ENCODE measurements at places on chromosomes 6 and 20.
A peak's percentile ranks its signal among the peaks of the same experiment; 100 is the strongest.

DNA sequence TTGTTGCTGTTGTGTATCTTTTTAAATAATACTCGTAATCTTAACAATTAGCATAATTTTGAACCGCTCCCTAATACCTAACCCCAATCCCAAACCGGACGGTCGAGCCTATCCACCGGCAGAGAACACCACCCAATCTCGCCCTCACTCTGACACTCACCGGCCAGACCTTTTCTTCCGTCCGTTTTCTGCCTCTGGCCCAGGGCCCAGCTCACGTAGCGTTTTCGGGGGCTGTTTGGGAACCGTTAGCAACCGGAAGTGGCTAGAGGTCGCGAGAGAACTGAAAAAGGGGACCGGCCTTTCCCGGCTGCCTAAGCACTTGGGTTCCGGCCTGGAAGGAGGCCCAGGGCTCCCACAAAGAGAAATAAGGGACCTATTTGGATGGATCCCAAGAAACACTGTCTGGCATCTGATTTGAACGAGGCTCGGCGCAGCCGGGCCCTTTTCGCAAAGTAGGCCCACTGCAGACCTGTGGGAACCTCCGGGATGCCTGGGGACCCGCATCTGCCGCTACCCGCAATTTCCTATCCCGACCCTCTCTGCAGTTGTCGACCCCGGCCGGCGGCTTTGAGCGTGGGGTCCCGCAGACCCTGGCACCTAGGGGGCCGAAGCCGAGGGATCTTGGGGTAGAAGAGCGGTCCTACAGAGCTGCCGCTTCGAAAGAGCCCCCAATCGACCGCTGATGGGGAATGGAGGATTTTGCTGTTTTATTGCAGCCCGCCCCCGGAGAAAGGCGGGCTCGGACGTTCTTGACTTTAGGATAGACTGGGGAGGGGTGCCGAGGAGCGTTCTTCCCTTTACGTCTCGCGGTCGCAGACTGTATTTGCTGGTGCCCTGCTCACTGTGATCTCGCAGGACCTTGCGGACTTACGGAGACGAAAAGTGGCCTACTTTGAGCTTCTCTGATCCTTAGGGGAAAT lies 4.8 kb upstream of the ZKSCAN8 start:
- peak; percentile 95 for DNase-seq

DNA sequence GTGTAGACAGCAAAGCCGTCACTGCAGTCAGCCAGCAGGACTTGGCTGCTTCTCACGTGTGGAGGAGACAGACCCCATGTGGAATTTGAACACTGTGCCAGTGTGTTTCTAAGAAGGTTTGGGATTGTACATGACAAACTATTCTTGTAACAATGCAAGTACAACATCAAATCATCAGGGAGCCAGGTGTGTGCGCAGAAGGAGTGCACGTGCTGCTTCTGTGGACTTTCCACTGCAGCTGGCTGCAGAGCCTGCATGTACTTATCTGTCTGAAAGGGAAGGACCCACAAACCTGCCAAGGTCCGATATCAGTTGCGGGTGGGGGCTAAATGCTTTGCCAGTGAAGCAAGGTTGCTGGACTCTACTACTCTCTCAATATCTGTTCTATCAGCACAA lies 211.6 kb downstream of the WDR27 start:
- peak; percentile 38 for DNase-seq

DNA sequence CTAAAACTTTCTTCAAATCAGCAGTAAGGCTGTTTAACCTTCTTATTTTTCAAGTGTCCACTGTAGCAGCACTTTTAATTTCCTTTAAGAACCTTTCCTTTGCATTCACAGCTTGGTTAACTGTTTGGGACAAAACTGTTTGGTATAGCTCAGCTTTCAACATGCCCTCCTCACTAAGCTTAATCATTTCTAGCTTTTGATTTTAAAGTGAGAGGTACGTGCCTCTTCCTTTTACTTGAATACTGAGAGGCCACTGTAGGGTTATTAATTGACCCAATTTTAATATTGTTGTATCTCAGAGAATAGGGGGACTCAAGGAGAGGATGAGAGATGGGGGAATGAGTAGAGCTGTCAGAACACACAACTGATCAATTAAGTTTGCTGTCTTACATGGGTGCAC lies 129.5 kb upstream of the MMS22L start:
- DNase-seq = no peak

- no peak for DNase-seq
Observed at GRCh38 chr6:43274916-43275597, 23.0 kb upstream of the SLC22A7 start.

DNA sequence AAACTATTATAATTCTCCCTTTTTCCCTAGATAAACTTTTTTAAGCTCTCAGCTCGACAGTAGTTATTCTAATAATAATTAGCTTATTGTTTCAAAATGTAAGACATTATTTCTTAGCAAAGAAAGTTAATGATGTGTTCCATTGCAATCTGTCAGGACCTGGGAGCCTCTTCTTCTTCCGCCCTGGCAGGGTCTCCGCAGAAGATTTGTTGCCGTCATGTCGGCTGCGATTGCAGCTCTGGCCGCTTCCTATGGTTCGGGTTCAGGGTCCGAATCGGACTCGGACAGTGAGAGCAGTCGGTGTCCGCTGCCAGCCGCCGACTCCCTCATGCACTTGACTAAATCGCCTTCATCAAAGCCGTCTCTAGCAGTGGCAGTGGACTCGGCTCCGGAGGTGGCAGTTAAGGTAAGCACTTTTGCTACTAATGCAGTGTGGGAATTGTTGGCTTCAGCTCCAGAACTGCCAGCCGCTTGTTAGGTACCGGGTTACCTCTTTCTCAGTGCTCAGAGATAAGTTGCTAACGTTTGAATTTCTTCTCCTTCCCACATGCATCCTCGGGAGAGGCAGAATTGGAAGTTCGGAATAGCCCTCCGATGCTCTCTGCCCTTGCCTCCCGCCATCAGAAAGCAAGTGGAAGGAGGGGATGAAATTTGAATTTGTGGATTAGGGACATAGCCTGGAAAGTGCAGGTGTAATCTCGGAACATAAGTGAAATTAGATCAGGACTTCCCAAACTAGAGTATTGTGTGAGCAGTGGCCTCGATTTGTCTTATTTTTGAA lies at the start of gene CDC40:
TSS of gene CDC40 (plus strand) at position 200 of the 781 bp plus-strand sequence. CDS start at position 218, 18 bp downstream.
- DNase-seq = peak; percentile 86

DNA sequence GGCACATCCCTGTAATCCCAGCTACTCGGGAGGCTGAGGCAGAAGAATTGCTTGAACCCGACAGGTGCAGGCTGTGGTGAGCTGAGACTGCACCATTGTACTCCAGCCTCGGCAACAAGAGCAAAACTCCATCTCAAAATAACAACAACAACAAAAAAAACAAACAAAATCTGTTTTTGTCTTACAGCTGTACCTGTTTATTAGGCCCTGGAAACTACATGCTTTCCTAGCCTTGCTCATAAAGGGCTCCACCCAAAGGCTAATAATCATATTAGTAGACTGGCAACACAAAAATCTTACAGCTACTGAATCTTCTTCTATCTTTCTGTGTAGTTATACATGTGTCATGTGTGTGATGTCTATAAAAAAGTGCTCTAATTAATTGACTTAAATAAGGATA lies 503.9 kb upstream of the EYS start:
- no peak for DNase-seq

- peak; percentile 86 for DNase-seq
Observed at GRCh38 chr6:116766506-116767176, 1.1 kb upstream of the FAM162B start.

- no peak for DNase-seq
Observed at GRCh38 chr6:100096341-100096740, 102.3 kb upstream of the MCHR2 start.

DNA sequence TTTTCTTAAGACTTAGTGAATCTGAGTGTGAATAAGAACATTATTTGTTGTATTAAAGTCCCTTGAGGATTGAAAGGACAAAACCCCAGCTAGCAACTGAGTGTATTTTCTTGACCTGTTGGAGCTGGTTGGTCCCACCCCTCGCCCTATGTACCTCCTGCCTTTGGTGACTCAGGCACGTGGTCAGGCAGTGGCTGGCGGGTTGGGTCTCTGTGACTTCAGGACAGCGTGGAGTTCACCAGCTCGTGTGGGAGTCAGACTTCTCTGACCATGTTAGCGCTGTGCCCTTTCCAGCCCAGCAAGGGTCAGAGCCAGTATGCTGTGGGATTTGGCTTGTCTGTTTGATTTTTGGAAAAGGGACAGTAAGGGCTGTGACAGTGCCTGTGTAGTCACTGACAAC lies 93.7 kb downstream of the SSR1 start:
- peak; percentile 23 for DNase-seq

- DNase-seq = no peak
Observed at GRCh38 chr6:89644864-89645263, 6.3 kb upstream of the LYRM2 start.

GRCh38 chr6:150293423-150294173 lies 75.2 kb upstream of the IYD start:
- peak; percentile 9 for DNase-seq

- no peak for DNase-seq
Observed at GRCh38 chr6:34855463-34855862, 32.4 kb downstream of the TAF11 start.

- peak; percentile 16 for DNase-seq
Observed at GRCh38 chr20:45833030-45833882, at the start of gene SNX21. TSS of gene SNX21 (plus strand) at chr20:45833799. CDS start at chr20:45833920, 121 bp downstream.

DNA sequence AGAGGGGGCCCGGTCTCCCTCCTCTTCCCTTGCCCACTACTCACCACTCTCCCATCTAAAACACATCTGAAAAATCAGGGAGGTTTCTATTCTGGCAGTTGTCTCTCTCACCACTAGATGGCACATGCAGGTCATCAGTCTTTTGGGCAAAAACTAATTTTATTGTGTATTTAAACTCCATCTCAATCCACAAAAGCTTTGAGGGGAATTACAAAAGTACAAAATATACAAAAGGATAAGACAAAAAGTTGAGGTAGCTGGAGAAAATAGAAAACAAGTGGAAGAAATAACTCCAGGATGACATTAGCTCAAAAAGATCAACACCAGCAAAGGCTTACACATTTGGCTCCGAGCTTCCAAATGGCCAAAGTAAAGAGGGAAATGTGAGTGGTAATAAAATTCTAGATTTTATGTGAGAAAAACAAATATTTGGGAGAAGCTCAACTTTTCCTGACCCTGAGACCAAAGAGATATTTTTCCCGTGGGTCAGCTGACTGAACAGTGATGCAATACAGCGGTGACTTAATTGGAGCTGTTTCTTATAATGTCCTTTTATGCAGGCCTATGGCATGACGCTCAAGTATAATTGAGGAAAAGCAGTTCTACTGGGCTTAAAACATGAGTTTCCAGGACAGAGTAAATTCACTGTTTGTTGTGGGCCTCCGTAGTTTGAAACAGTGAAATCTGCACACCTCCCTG lies 79.8 kb upstream of the CHD6 start:
- peak; percentile 53 for DNase-seq

- DNase-seq = no peak
Observed at GRCh38 chr6:113115196-113115595, 741.9 kb upstream of the MARCKS start.

- peak; percentile 54 for DNase-seq
Observed at GRCh38 chr20:45892049-45892825, 1.1 kb downstream of the CTSA start.

- DNase-seq = no peak
Observed at GRCh38 chr6:90442366-90442765, 144.5 kb downstream of the MAP3K7 start.

- no peak for DNase-seq
Observed at GRCh38 chr6:31799781-31800180, 4.2 kb upstream of the VARS1 start.

DNA sequence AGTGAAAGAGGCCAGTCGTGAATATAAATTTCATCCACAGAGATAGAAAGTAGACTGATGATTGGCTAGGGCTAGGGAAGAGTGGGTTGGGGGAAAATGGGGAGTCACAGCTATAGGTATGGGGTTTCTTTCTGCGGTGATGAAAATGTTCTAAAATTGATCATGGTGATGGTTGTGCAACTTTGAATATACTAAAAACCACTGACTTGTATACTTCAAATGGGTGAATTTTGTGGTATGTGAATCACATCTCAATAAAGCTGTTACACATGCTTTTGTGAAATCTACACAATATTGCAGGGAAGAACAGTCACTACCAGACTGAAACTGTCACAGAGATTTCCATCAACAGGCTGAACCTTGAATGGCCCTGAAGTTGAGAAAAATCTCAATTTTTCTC lies 61.5 kb downstream of the LYRM4 start:
- no peak for DNase-seq

DNA sequence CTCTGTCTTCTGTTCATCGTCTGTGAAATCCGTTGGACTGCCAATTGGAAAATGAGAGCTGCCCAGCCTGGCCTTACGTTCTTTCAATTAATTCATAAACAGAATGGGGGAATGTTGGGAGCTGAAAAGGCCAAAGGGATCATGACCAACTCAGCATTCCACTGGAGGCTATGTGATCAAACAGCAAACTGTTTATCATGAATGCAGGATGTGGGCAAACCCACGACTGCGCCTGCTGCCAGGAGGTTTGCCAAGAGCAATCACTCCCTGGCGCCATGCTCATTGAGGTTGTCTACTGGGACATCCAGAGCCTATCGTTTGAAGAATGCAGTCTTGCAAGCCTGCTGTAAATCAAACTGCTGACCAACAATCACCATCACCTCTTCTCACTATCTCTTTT lies 9.3 kb upstream of the FKBP1A start:
- no peak for DNase-seq

DNA sequence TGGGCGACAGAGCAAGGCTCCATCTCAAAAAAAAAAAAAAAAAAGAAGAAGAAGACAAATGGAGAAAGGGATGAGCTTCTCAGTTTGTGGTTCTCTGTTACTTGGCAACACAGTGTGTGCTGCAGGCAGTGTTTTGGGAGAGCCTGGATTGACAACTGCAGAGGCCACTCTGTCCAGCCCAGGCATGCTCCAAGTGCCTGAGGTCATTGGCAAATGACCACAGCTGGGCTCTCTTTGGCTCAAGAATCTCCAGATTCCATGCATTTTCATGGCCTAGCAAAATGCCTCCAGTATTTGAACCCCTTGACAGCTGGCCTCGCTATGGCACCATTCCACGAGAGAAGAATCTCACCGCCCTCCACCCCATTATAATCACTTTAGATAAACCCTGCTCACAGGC lies 126.2 kb downstream of the ANKRD60 start:
- no peak for DNase-seq

GRCh38 chr6:34593701-34594100 lies 37.6 kb upstream of the SPDEF start:
- DNase-seq = no peak

GRCh38 chr6:23412770-23413169 lies 713.2 kb upstream of the NRSN1 start:
- no peak for DNase-seq

- DNase-seq = no peak
Observed at GRCh38 chr6:3616565-3617176, 134.8 kb downstream of the PXDC1 start.

All from erythroblast (primary cell).